Activated CD4-positive, alpha-beta T cell treated with anti-CD3 and anti-CD28 coated beads for 24 hours (primary cell): ENCODE measurements at places on chromosomes 5 and 9.

DNA sequence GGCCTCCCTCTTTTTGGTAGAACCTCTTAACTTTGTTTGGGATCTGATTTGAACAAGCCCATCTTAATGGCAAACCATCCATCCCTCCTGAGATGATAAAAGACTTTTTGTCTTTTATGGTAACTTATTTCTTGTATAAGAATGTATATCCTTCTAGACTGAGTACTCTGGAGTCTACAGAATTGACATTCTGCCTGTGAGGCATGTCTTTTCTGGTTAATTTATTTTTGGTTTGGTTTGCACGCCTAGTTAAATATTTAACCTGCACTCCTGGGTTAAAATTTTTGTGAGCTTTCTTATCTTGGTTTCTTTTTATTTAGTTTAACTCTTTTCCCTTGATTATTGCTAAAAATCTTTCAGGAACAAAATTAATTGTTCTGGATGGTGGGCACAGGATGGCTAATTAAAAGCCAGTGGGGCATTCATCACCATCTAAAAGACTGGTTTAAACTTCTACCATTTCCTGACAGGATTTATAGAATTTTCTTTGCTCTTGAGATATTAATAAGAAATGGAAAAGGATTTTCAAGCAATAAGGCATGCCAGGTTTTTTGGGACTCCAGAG, 50.3 kb downstream of the PHAX start:
- DNase-seq: no peak

DNA sequence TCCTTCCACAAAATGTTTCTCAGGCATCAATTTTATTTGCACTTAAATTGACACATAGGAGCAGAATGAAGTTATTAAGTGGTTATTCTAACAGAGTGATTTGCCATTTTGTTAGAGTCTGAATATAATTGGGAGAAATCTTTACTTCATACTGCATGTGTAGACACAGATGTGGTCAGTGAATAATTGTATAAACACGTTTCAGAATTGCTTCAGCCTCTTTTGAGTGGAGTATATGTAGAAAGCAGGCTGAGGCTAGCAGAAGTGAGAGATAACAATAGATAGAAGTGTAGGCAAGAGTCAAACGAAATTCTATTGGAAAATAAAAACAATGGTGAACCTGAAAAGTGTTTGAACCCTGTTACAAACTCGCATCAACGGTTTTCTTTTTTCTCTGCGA, 270.7 kb downstream of the TMEM167A start:
- no peak for DNase-seq

DNA sequence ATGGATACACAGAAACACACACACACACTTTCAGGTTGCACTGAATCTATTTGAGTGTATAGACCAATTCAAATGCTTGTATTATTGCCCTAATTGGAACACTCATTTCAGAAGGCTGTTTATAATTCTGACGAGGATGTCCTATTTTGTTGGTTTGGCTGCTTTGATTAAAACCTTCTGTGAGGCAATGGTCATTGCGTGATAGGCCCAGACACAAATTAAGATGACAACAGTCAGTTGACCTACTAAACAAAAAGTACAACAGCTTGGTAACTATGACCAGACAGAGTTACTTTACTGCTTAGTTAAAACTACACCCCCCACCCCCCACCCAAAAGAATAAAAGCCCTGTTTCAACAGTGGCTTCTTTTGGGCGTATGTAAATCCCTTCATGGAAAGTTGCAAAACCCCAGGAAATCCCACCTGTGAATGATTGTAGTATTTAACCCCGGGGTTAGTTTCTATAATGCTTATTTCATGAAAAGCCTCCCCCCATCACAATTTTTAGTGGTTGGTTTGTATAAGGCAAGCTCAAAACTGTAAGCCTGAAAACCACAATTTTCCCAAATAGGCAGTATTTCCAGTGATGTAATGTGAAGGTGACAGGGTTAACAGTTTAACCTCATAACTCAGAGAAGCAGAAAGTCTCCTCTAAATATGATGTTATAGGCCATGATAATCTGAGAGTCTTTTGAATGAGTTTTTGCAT, 340.8 kb downstream of the FGF10 start:
- DNase-seq: no peak

DNA sequence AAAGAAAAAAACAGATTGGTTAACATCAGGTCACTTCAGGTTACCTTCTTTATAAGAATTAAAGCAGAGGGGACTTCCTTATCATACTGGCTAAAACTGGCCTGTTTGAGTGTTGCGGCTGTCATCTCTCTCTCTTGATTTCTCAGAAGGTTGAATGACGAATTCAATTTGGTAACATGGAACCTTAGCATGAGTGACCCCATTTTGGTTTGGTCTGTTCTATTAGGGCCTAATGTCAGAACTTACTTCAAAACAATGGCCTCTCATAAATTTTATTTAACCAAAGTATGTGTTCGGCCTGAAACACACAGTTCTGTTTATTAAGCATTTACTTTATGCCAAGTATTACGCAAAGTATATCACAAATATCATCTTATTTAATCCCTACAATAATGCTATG, 147.5 kb downstream of the CAAP1 start:
- DNase-seq: no peak

DNA sequence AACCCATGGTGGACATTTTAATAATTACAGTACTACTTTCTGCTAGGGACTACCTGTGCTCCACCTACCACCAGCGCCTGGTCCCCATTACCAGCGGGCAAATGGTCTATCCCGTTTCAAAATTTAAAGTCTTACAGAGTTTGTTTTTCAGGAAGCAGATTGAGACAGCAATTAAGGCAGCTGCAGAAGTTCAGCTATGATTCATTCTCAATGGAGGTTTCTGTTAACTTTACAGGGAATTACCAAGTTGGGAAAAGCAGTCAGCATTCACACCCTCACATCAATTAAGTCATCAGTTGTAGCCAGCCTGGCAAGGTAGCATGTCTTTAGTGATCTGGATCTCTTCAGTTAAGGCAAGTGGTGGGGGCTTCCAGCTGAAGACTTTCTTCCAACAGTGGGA, 410.6 kb upstream of the DAB2 start:
- DNase-seq: no peak

DNA sequence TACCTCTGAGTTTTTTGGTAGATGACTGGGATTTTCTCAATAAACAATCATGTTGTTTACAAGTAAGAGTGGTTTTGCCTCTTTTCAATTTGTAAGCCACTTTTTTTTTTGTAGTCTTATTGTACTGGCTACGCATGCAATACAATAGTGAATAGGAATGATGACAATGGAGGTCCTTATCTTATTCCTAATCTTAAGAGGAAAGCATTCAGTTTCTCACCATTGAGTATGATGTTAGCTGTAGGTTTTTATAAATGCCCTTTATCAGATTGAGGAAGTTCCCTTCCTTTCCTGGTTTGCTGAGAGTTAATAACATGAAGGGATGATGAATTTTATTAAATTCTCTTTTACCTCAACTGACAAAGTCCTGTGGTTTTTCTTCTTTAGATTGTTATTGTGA, 155.2 kb downstream of the ADAMTSL1 start:
- DNase-seq: no peak

DNA sequence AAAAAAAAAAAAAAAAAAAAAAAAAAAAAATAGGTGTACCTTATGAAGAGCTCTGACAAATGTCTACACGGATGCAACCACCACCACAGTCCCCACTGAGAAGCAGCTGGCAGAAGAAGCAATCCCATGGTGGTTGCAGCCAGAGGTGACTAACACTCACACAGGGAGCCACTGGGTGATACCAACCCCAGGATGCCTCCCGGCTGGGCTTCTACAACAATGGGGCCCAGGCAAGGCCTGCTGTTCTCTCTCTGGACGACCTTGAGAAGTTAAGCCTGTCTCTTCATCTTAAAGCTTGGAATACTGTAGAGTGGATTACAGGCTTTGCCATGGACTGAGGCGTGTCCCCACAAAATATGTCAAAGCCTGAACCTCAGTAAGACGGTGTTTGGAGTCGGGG, 104.1 kb downstream of the ROR2 start:
- no peak for DNase-seq

DNA sequence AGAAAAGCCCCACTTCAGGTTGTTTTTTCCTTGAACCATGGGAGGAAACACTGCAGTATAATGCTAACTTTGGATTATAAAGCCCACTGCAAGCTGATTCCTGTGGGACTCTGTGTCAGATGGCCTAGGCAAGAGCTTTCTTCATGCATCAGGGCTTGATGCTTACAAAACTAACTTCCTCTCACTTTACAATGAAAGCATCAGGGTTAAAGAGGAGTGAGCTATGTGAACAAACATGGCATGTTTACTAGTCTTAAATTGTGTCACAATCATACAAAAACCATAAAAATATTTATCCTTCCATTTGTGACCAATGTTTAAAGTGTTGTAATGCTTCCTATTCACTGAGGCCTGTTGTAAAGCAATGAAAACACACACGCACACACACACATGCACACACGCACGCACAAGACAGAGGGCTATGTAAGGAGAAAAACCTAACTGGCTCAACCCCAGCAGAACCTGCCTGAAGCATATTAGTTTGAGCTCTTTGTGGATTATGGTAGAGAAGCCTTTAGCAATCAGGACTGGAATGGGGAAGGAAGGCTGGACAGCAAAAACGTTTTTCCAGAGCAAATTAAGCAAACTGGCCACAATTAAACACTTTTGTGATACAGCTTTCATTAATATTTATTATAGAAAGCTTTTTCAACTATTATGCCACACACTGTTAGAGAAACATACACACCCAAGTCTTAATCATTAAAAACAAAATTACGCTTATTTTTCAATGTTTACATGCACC, 122.2 kb downstream of the AUH start:
- no peak for DNase-seq

DNA sequence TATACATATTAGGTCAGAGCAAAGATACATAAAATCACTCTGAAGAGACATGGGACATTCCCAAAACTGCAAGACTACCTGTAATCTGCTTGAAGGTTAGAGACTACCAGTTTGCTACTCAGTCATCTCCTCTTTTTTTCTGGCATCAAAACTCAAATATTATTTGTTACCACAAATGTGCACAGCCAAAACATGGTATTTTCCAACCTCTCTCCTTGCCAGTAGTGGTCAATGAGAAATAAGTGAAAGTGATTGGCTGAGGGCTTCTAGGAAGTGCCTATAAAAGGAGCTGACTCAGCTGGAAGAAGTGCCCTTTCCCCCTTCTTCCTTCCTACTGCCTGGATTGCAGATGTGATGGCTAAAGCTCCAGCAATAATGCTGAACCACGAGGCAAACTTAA, 13.8 kb downstream of the GZMK start:
- no peak for DNase-seq

- no peak for DNase-seq
These were observed 29.3 kb upstream of the GNA14 start for GRCh38 chr9:77677397-77677796.

DNA sequence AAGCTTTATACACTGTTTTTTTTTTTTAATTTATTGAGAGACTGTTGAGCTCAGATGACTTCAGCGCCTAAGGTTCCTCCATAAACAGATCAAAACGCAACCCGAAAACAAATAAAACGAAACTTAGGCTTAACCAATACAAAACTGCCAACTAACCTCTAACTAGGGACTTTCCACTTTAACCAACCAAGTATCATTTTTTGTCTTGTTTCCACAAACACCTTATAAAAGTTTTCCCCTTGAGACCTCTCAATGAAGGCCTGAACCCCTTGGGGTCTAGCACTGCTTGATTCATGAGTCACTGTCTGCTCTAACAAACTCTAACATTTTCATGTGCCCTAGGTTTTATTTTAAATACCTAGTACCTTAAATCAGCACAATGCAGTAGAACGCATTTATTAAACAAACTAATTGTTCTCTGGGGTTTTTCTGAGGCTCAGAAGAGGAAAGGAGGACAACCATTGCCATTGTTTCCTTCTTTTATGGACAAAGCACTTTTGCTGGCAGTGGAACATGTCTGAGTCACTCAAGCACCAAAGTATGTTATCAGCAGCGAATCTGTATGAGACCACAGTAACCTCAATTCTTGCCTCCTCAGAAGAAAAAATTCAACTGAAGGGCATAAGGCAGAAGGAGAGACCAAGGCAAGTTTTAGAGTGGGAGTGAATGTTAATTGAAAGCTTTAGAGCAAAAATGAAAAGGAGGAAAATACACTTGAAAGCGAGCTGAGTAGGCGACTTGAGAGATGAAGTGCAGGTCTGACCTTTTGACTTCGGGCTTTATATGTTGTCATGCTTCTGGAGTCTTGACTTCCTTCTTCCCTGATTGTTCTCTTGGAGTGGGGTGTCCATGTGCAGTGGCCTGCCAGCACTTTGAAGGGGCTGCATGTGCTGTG, 97.7 kb upstream of the HCN1 start:
- DNase-seq: no peak

DNA sequence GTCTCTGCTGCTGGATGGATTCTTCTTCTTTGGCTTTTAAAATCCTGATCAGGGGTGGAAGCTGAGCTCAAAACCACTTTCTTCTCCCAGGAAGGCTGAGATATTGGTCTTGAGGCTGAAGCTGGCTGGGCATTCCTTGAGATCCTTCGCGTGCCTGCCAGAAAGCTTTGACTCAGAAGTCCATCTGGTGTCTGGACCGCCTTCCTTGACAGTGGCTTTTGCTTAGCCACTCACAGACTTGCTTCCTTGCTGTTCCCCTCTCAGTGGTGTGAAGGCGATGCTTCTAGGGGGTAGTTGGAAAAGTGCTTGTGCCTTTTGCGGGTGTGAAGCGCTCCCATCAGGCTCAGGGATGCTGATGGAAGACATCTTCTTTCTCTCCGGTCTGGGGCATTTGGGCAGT, 45.9 kb downstream of the RGS3 start:
- no peak for DNase-seq

DNA sequence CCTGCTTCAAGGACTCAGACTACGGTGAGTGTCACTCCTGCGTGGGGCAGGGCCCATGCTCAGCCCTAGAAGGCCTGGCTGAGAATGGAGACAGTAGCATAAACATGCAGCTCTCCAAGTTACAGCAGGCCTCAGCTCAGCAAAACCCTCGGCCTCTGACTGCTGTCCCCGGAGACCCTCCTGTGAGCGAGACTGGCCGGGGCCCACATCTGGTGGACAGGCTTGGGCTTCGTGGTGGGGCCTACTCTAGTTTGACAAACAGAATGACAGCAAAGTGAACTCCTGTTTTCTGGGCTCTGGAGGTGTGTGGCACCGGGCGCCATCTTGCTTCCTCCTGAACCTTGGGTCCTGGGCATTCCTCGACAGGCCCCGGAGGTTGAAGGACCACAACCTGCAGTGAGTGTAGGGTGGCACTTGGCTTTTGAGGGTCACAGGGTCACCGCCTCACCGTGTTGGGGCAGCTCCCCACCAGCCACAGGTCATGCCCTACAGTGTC, 97.5 kb downstream of the PHF2 start:
- no peak for DNase-seq

GRCh38 chr5:102154291-102154690, 141.8 kb downstream of the SLCO4C1 start:
- no peak for DNase-seq

- no peak for DNase-seq
These were observed 293.1 kb upstream of the CDH6 start for GRCh38 chr5:30900367-30900766.

GRCh38 chr5:56356836-56357160, 123.7 kb upstream of the ANKRD55 start:
- DNase-seq: no peak

DNA sequence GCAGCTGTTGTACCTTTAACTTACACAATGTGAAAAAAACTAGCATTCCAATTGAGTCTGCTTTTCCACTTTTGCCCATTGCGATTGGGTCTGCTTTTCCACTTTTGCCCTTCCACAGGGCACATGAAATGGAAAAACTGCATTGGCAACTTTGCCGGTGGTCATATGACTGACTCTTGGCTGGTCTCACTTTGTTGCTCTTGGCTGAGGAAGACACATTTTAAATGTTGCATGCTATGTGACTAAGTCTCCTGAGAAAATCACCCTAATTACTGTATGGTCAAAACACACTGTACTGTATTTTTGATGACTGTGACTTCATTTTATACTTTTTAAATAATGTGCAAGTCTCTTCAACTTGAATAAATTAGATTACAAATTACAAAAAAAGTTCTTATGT, 1.6 kb upstream of the OXCT1 start:
- no peak for DNase-seq
